ENCODE measurements at places on chromosomes 11 and 22.

- DNase-seq: no peak
Measured at GRCh38 chr22:31609716-31610115, 52.3 kb downstream of the PISD start.

DNA sequence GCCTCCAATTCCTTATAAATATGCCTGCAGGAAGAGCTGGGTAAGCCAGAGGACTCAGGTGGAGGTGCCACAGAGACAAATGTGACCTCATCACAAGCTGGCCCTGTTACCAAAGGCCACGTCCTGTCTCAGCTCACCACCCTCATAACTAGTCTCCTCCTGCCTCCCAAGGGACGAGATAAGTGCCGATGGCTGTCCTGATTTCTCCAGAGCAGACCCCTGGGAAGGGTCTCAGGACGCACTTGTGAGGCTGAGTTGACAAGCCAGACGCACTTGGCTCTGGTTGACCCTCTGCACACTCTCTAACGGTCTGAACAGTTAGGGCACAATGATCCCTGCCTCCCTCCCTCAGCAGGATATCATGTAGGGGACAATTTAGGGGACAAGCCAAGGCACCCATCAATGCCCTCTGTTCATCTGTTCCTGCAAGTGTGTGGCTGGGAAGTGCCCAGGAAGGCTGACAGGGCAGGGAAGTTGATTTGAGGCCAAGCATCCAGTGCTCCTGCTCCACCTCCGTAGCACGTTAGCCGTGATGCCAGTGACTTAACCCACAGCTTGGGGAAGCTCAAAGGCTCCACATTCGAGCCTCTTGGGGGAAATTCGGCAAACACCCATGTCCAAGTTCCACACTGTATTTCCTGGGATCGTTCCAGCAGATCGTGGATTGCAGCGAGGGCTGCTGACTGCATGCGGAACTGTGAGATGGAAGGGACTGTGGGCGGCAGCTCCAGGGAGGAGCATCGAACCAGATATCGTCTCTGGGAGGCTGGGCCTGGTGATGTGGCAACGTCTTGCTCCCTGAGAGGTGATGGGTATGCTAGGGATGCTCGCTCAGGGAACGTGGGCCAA, 2.8 kb downstream of the SMIM38 start:
- no peak for DNase-seq

DNA sequence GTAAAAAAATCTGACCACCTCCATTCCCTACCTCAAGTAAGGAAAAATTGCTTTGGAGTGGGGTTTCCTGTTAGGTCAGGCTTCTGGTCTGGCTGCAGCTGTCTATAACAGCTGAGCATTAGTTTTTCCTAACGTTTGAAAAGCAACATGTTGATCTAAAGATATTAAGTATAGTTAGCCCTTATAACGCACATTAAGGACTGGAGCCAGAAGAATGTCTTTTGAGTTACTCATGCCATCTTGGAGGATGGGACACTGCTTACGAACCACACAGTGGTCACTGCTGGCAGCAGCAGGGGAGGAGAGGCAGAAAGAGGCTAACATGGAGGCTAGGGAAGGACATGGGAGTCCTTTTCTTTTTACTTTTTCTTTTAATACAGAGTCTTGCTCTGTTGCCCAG, 44.1 kb upstream of the GDPD4 start:
- DNase-seq: no peak

GRCh38 chr11:68414496-68415221, 45.9 kb upstream of the PPP6R3 start:
- no peak for DNase-seq

GRCh38 chr11:121350314-121351082, 57.9 kb downstream of the SC5D start:
- DNase-seq: no peak

DNA sequence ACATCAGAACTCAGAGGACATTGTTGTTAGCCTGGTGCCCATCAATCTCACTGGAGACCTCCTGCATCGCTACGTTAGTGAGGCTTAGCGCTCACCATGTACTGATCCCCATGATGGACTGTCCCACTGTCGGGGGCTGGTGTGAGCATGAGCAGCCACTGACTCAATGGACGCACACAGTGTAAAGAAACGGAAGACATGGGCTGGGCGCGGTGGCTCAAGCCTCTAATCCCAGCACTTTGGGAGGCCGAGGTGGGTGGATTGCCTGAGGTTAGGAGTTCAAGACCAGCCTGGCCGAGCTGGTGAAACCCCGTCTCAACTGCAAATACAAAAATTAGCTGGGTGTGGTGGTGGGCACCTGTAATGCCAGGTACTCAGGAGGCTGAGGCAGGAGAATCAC, 112.9 kb downstream of the CRYBB2 start:
- no peak for DNase-seq

- DNase-seq: no peak
Measured at GRCh38 chr11:64122411-64123410, 43.2 kb downstream of the MACROD1 start.

DNA sequence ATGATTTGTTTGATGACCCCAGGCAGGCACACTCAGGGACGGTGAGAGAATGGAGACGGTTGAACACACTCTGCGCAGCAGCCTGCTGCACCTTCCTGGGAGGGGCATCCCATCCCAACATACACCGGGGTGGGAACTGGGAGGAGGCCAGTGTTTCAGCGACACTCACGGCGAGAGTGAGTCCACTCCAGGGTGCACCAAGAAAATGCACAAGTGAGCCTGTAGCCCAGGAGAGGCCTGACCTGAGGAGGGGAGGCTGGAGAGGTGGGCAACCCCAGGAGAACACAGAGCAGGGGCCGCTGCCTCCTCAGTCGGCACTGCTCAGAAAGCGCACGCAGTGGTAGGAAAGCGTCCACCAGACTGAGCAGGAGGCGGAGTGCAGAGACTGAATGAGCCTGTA, 54.5 kb downstream of the IGF2 start:
- no peak for DNase-seq

DNA sequence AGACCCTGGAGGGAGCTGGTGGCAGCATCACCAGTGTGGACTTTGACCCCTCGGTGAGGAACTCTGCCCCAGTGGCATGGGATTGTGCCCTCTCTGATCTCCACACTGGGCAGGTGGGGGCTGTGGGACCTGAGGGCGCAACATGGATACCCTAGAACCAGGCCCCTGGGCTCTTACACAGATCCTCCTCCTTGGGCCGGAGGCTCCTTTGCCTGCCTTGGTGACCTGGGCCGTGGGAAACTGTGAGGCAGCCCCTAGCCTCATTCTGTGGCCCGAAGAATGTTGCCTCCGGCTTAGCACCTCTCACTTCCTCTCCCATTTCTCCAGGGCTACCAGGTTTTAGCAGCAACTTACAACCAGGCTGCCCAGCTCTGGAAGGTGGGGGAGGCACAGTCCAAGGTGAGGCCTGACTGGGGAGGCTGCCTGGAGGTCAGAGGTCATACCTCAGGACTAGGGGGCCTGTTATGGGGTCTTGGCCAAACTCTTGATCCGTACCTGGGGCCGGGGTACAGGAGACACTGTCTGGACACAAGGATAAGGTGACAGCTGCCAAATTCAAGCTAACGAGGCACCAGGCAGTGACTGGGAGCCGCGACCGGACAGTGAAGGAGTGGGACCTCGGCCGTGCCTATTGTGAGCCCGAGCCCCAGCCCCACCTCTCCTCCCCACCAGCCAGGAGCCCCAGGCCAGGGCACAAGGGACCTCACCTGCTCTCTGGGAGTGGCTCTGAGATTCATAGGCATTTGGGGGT, 12.2 kb downstream of the ATG16L2 start:
- no peak for DNase-seq

DNA sequence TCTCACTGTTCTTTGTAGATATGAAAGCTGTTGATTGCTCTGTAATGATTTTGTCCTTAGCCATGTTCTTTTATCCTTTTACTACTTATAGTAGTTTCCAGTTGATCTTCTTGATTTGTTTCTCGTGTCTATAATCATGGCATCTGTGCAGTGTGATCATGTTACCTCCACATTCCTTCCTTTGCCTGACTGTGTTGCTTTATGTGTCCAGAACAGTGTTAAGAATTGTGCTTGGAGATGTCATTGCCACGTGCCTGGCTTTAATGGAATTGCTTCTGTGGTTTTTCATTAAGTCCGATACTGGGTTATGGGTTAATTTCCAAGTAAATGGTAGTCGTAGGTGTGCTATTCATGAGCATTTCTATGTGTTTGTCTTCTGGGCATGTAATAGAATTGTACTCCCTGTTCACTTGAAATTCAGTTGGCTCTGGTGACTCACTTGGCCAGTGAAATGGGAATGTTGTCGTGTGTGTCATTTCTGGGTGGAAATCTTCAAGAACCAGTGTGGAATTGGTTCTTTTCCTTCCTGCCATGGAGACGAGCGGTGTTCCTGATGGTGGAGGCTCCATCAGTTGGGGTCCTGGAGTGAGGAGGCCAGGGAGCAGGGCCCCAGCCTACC, 6.8 kb downstream of the GTSE1 start:
- no peak for DNase-seq

DNA sequence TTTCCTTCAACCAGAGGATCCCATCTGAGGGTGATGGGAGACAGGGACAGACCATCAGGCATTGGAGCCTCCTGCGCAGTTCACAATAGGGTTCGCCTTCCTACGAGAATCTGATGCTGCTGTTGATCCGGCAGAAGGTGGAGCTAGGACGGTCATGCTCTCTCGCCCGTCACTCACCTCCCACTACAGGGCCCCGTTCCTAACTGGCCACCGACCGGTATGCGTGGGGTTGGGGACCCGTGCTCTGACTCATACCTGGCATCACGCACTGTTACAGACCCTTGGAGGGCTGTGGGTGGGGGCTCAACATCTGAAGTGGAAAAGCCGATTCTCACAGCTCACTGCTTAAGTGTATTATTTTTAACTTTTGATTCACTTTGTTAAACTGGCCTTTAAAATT, 402.3 kb downstream of the BRD1 start:
- no peak for DNase-seq

DNA sequence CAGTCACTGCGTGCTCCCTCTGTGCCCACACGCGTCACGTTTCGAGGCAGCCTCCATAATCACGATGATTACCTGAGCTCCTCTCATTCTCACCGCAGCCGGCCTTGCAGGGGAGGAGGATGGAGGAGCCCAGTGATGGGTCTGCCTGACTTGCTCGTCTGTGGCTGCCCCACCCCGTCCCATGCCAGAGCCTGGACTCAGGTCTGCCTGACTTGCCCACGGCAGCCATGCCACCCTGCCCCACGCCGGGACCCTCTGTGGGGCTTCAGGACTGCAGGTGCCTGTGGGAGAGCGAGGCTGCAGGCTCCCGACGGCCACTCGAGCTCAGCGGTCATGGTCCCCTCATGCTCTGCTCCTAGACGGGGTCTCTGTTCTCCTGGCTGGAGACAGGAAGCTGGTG, 1025.1 kb downstream of the BRD1 start:
- DNase-seq: no peak

DNA sequence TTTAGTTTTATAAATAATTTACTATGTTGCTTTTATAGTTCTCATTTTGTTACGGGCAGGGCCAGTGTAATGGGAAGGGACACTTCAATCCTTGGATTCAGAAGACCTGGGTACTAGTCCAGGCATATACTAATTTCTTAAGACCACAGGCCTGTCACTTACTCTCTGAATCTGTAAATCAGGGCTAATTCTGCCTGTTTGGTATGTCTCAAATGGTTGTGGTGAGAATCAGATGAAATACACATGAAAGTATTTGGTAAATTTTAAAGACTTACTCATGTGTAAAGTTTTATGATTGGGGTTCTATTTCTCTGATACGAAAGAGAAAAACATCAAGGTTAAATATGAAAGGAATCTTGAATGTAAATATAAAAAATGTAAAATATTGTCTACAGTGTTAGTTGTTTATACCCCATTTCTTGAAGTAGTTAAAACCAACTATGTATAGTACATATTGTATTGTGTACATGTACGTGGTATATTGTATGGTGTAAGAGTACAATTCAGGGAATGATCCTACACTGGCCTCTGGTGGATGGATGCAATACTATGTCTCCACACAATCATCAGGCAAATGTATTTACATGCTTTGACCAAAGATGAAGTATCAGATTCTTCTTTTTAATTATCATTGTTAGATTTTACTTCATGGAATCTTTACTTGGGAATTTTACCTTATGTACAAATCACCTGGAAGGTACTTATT, 24.5 kb upstream of the RAG2 start:
- DNase-seq: peak; percentile 48

- DNase-seq: no peak
Measured at GRCh38 chr11:95153857-95154246, 64.2 kb downstream of the ENDOD1 start.

DNA sequence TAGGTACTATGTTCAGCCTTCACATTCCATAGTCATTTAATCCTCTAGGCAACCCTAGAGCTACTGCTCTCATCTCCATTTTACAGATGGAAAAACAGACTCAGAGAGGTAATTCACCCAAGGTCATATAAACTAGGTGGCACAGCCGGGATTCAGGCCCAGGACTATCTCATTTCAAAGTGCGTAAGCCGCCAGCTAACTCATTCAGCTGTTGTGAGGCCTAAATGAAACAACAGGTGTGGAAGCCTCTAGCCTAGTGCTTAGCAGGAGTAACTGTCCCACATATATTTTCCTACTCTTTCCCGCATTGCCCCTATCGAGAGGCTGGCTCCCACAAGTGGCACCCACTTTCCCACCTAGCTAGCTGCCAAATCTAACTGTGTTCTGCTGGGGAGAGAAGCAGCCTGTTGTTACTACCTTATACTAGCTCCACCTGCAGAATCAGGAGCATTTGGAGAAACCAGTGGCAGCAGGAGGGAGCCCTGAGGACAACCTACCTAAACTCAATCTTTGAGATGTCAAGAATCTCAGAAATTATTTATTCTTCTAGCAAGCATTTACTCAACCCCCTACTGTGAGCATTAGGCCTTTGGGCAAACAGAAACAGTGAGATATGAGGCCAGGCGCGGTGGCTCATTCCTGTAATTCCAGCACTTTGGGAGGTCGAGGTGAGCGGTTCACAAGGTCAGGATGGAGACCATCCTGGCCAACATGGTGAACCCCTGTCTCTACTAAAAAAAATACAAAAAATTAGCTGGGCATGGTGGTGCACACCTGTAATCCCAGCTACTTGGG, 20.9 kb downstream of the PRG3 start:
- DNase-seq: no peak

DNA sequence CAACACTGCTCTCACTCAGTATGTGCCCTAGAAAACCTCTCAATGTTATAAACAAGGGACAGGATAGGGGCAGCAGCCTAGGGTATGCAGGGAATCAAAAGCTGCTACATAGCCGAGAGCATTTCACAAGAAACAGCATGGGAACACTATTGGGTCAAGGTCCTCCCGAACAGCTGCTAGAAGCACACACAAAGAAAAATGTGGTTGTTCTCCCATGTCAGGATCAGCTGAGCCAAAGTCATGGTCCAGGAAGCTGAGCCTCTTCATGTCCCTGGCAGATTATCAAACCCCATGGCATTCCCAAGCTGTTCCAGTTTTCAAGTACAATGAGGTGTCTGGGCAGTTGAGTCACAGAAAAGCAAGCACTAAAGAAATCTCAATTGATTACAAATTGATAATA, 21.0 kb upstream of the GDPD4 start:
- DNase-seq: no peak

DNA sequence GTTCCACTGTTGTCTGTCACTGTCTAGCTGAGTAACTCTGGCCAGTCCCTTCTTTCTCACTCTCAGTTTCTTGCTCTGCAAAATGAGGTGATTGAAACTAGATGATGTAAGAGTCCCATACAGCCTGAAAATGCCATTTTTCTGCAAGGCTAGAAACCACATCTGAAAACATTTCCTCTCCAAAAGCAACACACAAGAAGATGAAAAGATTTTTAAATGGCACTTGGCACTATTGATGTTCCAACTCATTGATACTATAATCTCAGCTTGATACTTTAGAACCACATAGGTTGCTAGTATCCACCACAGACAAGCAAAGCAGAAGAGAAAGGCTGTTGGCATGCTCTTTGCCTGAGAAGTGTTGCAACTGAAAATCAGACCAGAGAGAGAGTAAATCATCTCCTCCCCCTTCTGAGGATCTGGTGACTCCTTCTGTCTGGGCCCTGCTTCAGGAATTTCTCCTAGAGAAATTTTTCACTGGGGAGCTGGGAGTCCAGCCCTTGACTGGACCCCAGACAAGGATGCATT, 1217.9 kb downstream of the LRRC4C start:
- no peak for DNase-seq

Measured in inflammatory macrophage treated with lipopolysaccharide for 1 hour (primary cell).